T-cell (primary cell): ENCODE measurements at places on chromosomes 16 and 17. TPM values are rescaled to one million over a fixed set of nuclear protein-coding genes. Genes with fewer than 3 reads are reported as not detected.

GJD3 gene
- not detected for total RNA-seq

ITGB4 gene
- total RNA-seq, result 1.1 TPM

SLC22A31 gene
- total RNA-seq, result 2.7 TPM

SLC47A2 gene
- not detected for total RNA-seq

ZP2 gene
- total RNA-seq, result not detected

TMEM204 gene
- 38.0 TPM for total RNA-seq

MRPL10 gene
- 41.6 TPM for total RNA-seq

DOC2A gene
- not detected for total RNA-seq

PPP1R27 gene
- not detected for total RNA-seq

GAST gene
- not detected for total RNA-seq

SLC9A5 gene
- 1.4 TPM for total RNA-seq

MT1H gene
- 1.4 TPM for total RNA-seq

CXCL16 gene
- total RNA-seq, result 2.5 TPM

TBC1D3I gene
- 0.55 TPM for total RNA-seq

PRSS36 gene
- 1.1 TPM for total RNA-seq

MYOCD gene
- not detected for total RNA-seq

CCL4 gene
- 6.2 TPM for total RNA-seq

VMO1 gene
- total RNA-seq, result 0.63 TPM

TBC1D3B gene
- total RNA-seq, result 12.2 TPM

CACNG3 gene
- total RNA-seq, result not detected

FOXN1 gene
- not detected for total RNA-seq

KRT32 gene
- not detected for total RNA-seq

CNGB1 gene
- total RNA-seq, result not detected

TRIM47 gene
- 18.3 TPM for total RNA-seq

SLC5A11 gene
- 0.51 TPM for total RNA-seq

KRT15 gene
- total RNA-seq, result 0.63 TPM

BLMH gene
- 60.2 TPM for total RNA-seq

MRPS23 gene
- total RNA-seq, result 14.1 TPM

CES3 gene
- total RNA-seq, result 0.58 TPM

ZSCAN10 gene
- 0.56 TPM for total RNA-seq

COQ7 gene
- total RNA-seq, result 11.8 TPM

CBX8 gene
- 3.9 TPM for total RNA-seq

BAHCC1 gene
- 0.28 TPM for total RNA-seq

NAGS gene
- total RNA-seq, result 0.35 TPM

ELMO3 gene
- 4.0 TPM for total RNA-seq

KRTAP3-1 gene
- total RNA-seq, result not detected

MT1A gene
- not detected for total RNA-seq

KRT20 gene
- not detected for total RNA-seq

TBC1D3K gene
- total RNA-seq, result not detected

TMEM94 gene
- total RNA-seq, result 108 TPM

NPW gene
- total RNA-seq, result 0.44 TPM

HOXB1 gene
- total RNA-seq, result not detected

SMPD3 gene
- total RNA-seq, result 1.9 TPM
